ENCODE measurements at places on chromosomes 5 and 9.

- no peak for DNase-seq
These were observed 19.5 kb downstream of the FAM163B start for GRCh38 chr9:133589454-133590227.

DNA sequence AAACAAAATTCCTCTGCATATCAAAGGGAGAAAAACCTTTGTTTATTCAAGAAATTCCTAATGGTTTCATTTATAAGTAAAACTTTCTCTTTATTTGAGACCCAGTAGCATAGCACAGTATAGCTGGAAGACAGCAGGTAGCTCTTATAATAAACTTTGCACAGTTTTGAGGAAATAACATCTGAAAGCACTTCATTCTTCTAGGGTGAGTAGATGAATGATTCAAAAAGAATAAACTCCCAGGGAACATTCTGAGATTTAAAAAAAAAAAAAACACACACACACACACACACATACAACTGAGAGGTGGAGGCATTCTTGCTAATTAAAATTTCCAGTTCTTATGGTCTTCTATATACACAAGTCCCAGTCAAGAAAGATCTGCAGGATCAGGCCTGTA, 197.3 kb downstream of the BNC2 start:
- no peak for DNase-seq

- DNase-seq: no peak
These were observed 612.5 kb downstream of the EFNA5 start for GRCh38 chr5:107058235-107058634.

DNA sequence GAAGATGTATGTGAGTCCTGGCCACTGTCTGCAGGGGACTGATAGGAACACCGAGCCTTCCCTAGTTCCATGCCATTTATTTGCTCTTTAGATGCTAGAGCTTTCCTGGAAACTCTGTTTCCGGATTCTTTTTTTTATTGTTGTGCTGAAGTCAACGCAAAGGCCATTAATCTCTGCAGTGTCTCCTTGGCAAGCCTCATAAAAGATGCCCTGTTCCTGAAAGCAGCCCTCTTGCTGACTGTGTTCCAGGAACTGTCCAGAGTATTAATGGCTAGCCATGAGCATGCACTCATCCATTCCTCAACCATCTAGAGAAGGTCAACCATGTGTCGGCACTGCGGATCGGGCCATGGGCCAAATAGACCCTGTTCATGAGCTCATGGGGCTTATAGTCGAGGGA, 42.9 kb upstream of the SMAD5 start:
- no peak for DNase-seq

DNA sequence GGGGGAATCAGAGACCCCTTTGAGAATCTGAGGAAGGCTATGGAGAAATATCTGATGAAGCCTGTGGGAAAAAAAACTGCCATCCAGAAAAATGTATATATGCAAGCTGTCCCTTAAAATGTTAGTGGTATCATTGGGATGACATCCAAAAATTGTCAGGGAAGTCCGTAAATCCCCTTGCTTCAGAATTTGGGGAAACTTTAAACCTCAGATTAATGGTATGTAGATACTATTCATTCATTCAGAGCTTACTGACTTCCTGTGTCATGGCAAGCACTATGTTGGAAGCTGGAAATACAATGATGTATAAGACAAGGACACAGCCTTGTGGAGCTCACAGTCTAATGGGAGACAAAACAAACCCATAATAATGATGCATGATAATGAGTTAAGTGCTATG, 10.9 kb upstream of the MOB3B start:
- peak; percentile 48 for DNase-seq

Data from cardiac fibroblast (primary cell).